Stimulated activated naive CD4-positive, alpha-beta T cell treated with Interleukin-2 at 50 U/mL for 16 hours (primary cell): ENCODE measurements at places on chromosomes 2 and 18.

DNA sequence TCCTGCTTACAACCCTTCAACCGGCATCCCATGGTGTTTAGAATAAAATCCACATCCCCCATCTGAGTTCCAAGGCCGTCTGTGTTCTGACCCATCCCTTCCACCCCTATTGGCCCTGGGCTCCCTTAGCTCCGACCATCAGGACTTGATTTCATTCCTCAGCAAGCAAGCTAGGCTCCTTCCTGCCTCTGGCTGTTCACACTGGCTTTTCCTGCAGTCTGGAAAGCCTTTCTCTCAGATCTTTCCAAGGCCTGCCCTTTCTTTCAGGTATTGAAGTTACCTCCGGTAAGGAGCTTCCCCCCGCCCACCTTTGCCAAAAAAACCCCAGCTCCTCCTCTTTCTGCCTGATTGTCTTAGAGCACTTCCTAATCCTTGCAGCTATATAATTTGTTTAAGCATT is 86.8 kb downstream of the CLIP4 start:
- no peak for DNase-seq

- peak; percentile 70 for DNase-seq
Observed at GRCh38 chr2:42809819-42810120, 17.4 kb upstream of the HAAO start.

- DNase-seq: peak; percentile 36
Observed at GRCh38 chr2:227871375-227871791, at the start of gene DAW1. Gene DAW1 (plus strand): TSS chr2:227871631. CDS start chr2:227871690, 59 bp downstream.

- DNase-seq: no peak
Observed at GRCh38 chr2:239375278-239376061, 25.4 kb downstream of the HDAC4 start.

GRCh38 chr2:238024986-238025385 is 35.8 kb upstream of the SCLY start:
- no peak for DNase-seq

- DNase-seq: no peak
Observed at GRCh38 chr2:165522719-165523118, 53.2 kb downstream of the CSRNP3 start.

- DNase-seq: no peak
Observed at GRCh38 chr18:6280211-6280743, 134.4 kb downstream of the L3MBTL4 start.

GRCh38 chr2:188705191-188705590 is 269.0 kb upstream of the COL3A1 start:
- no peak for DNase-seq

- no peak for DNase-seq
Observed at GRCh38 chr18:3793545-3793944, 343.6 kb downstream of the TGIF1 start.

DNA sequence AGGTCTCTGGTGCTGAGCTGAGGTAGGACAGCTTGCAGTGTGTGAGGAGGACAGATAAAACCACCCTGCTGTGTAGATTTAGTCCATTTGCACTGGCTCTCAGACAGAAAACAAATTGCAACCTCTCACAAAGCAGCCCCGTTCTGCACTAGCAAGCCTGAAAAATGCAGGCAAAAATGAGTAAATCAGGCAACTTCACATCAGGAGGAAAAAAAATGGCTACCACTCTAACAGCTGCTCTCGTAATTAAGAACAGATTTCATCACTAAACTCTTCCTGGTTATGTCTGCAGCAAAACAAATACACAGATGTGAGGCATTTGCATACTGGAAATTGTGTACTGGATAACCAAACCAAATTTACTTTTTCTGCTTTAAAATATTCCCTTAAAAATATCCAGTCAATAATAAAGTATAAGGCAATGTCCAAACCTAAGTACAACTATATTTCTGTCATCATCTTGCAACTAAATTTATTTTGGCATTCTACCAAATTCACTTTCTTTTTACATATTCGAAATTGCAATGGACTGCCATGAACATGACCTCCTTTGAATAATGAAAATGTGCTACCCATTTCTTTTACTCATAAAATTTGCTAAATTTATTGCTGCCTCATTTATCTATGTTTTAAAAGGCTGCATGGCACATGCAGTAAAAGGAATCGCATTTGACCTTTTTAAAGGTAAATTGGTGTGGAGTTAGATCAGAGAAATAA is 157.4 kb downstream of the AFF3 start:
- DNase-seq: no peak

- DNase-seq: no peak
Observed at GRCh38 chr18:23377669-23378301, 75.3 kb upstream of the RIOK3 start.

DNA sequence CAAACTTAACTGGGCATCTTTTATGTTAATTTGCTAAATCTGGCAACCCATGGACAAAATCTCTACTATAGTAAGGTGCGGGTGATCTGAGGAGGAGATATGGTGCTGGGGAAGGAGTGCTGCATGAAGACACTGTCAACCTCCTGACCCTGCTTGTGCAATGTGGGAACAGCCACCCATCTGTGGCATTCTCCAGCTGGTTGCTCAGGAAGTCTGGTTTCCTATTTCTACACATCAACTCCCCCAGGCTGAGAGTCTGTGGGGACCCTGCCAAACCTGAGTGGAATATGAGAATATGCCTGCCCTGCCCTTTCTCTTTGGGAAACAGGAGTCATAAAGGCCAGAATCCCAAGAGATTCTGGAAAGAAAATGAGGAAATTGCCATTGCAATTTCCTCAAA is 60.1 kb upstream of the PAX3 start:
- DNase-seq: no peak

DNA sequence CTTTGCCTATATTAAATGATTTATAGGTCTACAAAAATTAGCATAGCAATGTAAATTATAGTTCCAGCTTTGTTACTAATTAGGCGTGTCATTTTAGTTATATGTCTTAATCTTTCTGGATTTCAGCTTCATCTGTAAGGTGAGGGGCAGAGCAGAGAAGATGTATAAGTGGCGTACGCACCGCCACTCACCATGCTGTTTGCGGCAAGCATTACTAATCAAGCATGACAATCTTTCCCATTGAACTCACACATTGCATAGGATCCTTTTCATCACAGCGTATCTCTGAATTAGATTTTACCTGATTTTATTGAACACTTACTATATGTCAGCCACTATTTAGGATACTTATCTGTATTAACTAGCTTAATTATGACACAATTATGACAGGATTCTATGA is 183.6 kb upstream of the DLGAP1 start:
- no peak for DNase-seq

DNA sequence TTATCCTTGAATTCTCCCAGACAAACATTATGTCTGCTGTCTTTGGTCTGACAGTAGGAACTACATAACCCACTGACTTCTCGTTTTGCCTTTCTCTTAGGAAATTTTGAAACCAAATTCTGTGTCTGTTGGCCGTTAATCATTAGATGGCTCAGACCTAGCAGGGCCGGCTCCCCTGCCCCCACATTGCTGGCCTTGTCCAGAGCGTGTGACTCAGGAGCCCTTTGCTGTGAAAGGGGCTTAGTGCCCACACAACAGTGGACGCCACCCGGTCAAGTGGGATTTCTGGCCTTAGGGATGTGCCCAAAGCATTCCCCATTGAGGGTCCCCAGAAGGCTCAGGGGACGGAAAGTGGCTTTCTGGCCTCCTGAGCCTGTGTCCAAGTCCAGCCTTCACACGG is 137.5 kb downstream of the CTIF start:
- no peak for DNase-seq

GRCh38 chr2:64975232-64975821 is 13.9 kb upstream of the SLC1A4 start:
- DNase-seq: no peak

- no peak for DNase-seq
Observed at GRCh38 chr2:6864231-6864754, 1.4 kb downstream of the CMPK2 start.

DNA sequence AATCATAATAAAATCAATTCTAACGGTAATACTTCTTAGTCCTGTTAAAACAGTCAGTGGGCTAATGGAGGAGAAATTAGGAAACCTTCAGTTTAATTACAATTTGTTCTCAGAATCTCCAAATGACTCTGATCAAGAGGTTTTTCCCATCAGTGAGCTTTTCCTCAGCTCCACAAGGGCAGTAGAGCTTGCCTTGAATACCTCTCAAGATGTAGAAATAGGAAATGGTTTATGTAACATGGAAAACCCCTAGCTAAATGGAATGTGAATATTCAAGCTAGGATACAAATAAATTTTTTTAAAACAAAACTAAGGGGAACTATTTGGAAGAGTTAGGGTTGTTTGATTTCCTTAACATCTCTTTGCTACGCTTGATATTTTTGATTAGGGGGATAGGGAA is 87.5 kb downstream of the PLEKHM3 start:
- DNase-seq: no peak

- DNase-seq: no peak
Observed at GRCh38 chr2:231684314-231685223, 23.8 kb upstream of the PTMA start.

DNA sequence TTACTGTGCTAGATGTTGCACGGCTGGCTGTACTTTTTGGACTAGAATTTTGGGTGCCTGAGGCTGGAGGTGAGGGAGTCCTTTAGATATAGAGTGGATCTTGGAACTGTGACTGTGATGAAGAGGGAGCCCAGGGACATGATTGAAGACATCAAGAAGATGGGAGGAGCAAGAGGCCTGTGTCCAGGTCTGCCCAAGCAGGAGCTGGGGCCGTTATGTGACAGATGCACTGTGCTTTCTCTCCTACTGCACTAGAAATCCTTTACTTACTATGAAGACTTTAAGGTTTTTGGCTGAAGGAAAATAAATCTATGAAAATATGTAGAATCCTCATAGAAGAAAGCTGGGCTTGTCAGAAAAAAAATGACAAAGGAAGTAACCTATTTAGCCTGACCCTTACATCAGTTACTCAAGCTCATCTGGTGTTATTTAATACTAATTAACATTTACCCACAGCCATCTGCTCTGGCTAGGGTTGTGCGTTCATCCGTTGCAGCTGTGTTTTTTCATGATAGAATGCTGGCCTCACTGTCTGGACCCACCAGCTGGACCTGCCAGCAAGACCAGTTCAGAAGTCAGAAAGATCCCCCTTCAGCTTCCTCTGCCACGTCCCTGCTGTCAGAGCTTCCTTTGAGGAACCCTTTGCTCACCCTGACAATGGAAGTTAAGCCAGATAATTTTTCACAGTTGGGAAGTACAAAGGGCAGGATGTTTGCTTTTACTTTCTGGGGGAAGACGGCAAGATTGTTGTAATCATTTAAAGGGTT is 16.7 kb downstream of the TSN start:
- no peak for DNase-seq

- DNase-seq: no peak
Observed at GRCh38 chr18:56273541-56274219, 364.7 kb downstream of the TXNL1 start.

DNA sequence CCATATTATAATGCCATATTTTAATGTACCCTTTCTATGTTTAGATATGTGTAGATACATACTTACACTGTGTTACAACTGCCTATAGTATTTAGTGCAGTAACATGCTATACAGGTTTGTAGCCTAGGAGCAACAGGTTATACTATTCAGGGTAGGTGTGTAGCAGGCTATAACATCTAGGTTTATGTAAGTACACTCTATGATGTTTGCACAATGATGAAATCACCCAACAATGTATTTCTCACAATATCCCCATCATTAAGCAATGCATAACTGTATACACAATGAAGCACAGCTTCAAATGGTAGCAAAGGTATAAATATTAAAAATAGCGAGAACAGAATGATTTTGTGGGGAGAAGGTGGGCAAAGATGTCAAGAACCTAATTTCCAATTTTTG is 117.8 kb downstream of the DYM start:
- DNase-seq: no peak

GRCh38 chr2:9106338-9107167 is 100.1 kb upstream of the ASAP2 start:
- no peak for DNase-seq

- DNase-seq: no peak
Observed at GRCh38 chr2:2853346-2853745, 522.3 kb upstream of the MYT1L start.

DNA sequence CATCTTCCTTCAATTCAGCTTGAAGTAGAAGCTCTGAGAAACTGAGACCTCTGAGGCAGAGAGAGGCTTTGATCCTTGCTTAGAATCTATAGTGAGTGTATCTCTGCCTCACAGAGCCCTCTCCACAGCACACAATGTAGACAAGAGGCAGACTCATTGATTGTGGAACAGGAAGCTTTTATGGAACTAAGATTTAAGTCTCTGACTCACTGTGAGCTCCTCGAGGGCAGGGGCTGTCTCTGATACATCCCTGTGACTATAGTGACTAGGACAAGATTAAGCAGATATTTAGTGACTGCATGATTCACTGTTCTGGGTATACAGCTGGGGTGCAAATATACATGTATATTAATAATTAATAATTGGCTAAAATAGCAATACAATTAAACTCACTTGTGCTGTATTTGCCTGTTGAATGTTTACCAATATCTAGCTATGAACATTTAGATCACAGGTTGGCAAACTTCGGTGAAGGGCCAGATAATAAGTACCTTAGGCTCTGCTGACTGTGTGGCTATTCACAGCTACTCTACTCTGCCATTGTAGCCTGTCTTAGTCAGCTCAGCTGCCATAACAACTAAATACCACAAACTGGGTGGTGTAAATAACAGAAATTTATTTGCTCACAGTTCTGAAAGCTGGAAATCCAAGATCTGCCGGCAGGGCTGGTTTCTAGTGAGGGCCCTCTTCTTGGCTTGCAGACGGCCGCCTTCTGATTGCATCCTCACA is 54.4 kb downstream of the ARHGEF4 start:
- DNase-seq: no peak

DNA sequence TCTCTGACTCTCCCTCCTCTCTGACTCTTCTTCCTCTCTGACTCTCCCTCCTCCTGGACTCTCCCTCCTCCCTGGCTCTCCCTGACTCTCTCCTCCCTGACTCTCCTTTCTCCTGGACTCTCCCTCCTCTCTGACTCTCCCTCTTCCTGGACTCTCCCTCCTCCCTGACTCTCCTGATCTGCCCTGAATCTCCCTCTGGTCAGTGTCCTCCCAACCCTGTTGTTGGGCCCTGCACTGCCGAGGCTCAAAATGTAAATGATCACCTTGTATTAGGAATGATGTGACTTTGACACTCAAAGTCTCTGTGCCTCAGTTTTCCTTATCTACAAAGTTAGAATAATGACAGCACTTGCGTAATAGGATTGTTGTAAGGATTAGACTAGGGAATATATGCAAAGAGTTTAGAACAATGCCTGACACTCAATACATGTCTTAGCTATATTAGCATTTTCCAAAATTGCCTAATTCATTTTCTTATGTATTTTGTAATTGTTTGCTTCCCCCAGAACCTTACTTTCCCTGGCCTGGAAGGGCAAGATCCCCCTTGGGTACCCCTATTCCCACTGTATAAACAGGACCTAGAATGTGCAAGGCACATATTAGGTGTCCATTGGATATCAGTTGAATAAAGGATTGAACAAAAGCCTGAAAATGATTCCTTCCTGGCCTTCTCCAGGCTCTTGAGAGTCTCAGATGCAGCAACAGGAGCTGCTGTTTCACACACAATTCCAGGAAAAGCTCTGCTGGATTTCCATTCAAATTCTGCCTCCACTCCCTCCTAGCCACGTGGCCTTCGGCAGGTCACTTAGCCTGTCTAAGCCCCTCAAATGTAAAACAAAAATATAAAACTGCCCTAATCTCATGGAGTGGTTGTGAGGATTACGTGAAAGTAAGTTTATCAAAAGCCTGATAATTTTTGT is 170.1 kb downstream of the INHBB start:
- DNase-seq: no peak

- DNase-seq: no peak
Observed at GRCh38 chr2:237919593-237919992, 47.2 kb upstream of the UBE2F start.
